ENCODE measurements at places on chromosomes 11 and 22.

GRCh38 chr22:23685205-23685784 is 5.5 kb upstream of the RGL4 start:
- DNase-seq: no peak

DNA sequence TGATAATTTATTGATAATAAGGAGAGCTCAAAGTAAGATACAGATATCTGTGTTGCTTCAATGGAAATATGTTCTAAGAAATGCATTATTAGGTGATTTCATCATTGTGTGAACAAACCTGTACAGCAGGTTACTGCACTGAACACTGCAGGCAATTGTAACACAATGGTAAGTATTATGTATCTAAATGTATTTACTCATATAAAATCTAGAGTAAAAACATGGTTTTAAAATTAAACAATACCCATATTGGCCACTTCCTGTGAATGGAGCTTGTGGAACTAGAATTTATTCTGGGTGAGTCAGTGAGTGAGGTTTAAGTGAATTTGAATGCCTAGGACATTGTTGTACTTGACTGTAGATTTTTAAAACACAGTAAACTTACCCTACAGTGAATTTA is 722.9 kb upstream of the RAG2 start:
- DNase-seq: no peak

DNA sequence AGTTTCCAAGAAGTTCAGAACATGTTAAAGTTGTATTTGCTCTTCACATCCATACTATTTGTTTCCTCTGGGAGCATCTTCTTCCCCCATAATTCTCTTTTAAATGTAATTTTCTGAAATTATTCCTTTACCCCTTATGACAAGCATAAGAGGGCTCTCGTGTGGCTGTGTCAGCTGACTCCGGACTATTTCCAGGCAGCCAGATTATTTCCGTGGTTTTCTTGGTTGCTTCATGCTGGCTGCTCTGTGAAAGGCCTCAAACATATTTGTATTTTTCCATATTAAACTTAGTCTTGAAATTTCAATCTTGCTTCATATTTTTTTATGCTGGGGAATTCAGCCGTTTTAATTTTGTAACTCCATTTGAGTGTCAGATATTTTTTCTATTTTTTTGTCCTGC is 2.8 kb upstream of the MMP1 start:
- no peak for DNase-seq

- no peak for DNase-seq
These were observed 15.5 kb downstream of the C1QTNF6 start for GRCh38 chr22:37172266-37173245.

- no peak for DNase-seq
These were observed 15.5 kb upstream of the ST3GAL4 start for GRCh38 chr11:126339863-126340434.

GRCh38 chr22:37260901-37261336 is 16.9 kb upstream of the RAC2 start:
- DNase-seq: no peak

DNA sequence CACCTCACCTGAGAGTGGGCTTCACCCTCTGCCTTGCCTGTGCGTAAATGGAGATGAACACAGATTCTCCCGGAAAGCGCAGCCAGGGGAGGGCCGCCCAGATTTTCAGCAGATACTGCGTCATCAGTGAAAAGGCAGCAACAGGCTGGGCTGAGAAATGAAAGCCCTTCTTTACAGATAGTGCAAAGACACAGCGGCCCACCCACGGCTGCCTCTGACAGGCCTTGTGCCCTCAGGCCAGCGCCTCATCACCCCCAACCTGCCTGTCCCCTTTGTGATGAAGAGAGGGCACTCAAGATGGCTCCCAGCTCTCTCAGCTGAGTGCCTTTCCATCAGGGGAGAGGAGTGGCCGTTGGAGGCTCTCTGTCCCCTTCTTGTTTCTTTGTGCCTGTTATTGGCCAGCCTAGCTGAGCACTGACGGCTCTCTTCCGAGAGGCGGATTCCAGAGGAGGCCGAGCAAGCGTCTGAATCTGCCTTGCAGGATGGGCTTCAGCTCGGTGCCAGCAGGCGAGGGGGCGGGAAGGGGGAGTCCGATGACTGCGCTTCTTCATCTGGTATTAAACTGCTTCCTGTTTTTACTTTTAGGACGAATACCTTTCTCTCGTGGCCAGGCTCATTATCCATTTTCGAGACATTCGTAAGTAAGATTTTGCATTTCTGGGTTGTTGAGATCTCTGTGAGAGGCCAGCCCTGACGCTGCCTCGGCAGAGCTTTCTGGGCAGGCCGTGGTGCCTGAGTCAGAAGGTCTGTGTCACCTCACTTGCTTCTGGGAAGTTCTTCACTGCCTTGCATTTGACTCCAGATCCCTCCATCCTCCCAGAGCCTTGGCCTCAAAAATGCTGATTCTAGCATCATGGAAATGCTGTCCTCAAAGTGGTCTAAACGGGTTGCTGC is 43.7 kb downstream of the MED15 start:
- peak; percentile 58 for DNase-seq

DNA sequence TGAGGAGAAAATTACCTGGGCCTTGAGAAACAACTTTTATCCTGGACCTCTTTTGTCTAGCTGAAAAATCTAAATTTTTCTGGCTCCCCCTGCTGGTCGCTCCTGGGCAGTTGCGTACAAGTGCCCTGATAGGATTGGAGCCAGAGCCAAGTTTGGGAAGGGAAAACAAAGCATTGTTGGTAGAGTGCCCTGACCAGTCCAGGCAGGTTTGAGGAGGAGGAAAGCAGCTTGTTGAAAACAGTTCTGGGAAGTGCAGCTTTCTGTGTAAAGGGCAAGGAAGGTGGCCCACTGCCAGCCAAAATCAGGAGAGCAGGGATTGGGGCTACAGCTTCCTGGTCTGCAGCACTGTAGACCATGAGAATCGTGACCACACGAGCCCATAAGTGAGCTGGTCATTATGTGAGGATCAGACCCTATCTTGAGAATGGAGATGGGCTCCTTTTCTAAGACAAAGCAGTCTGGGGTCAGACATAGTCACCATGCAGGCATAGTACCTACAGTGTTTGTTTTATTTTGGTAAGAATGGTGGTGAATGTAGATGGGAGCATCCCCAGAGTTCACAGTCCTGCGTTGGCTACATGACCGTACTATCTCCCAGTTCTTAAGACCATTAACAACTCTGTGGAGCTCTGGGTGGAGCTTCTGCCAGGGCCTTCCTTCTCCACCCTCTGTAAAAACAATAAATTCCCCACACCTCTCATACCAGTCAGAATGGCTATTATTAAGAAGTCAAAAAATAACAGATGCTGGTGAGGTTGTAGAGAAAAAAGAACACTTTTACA is 21.3 kb upstream of the PIK3IP1 start:
- DNase-seq: peak; percentile 72

GRCh38 chr11:66745356-66746235 is 16.6 kb upstream of the SPTBN2 start:
- no peak for DNase-seq

DNA sequence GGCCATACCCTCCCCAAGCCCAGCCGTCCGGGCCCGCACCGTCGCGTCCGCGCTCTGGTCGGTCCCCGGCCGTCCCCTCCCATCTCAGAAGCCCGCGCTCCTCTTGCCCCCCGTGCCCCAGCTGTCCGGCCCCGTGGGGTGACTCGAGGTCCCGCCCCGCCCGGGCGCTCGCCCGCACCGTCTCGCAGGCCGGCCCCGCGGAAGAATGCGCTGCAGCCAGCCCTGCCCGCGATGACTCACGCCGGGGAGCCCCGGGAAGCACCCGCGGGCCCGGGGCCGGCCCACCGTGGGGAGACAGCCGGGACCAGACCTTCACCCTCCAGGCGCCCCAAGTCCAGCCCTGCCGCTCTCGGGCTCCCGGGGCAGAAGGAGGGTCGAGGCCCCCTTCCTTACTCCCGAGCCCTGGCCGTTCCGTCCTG is 320 bp upstream of the PHLDA2 start:
- DNase-seq: no peak

DNA sequence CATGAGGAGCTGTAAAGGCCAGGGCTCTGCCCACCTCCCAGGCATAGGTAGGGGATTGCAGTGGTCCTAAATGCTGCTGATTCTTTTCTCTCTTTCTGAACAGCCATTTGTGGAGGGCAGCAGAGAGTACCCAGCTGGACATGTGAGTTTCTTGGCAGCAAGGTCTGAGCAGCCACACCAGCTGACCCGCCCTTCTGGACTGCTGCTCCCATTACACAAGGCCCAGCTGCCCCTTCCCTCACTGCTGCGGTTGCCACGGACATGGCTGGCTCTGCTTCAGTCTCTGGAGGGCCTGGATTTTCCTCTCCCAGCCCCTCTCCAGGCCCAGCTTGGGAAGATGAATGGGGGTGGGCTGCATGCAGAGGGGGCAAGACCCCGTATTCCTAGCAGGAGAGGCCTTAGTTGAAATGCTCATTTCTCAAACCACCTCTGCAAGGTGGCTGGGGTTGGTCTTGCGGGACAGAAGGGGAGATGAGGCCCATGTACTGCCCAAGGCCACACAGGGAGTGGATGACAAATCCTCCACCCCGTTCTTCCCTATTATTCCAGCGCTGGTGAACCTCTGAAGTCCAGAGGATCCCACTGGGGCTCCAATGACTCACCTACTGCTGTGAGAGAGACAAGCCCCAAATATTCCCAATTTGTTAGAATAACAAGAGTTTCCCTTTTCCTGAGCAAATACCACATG is 4.6 kb downstream of the LGALS12 start:
- peak; percentile 97 for DNase-seq

GRCh38 chr11:70109006-70109405 is 30.9 kb downstream of the ANO1 start:
- no peak for DNase-seq

DNA sequence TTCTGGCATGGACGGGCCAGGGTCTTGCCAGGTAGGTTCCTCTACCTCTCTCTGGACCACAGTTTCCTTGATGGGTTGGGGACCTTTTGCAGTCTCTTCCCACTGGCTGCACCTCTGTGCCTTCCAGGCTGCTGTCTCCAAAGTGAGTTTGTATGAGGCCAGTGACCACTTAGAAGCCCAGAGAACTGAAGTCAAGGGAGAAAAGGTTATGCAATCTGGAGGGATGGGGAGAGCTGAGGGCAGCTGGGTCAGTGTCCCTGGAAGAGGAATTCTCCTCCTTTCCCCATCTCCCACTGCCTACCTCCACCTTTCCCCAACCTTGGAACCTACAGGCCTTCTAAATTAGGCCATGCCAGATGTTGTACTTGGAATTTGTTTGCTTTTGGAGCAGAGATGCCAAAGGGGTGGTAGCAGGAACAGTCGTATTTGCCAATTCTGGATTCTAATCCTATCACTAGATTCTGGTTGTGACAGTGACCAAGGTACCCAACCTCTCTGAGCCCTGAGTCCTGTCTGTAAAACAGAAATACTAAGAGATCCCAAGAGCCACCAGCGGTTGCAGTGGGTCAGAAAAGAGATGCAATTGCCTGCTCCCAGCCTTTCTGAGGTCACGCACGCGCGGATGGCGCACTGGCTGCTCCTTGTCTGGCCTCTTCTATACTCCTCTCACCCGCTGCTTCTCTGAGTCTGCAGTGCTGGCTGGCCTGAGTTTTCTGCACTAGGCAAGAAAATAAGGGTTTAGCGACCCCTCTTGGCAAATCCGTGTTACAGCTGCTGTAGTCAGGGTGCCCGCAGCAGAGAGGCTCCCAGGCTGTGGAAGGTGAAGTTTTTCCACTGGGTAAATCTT is 10.7 kb upstream of the ACCSL start:
- DNase-seq: peak; percentile 91

GRCh38 chr22:37019309-37020191 is at the start of the genes MPST and TST:
TSS of gene MPST (plus strand) at chr22:37019742. CDS start at chr22:37019837, 95 bp downstream.
TSS of gene TST (minus strand) at chr22:37019447. CDS start at chr22:37018732, 715 bp downstream.
- DNase-seq: peak; percentile 86

DNA sequence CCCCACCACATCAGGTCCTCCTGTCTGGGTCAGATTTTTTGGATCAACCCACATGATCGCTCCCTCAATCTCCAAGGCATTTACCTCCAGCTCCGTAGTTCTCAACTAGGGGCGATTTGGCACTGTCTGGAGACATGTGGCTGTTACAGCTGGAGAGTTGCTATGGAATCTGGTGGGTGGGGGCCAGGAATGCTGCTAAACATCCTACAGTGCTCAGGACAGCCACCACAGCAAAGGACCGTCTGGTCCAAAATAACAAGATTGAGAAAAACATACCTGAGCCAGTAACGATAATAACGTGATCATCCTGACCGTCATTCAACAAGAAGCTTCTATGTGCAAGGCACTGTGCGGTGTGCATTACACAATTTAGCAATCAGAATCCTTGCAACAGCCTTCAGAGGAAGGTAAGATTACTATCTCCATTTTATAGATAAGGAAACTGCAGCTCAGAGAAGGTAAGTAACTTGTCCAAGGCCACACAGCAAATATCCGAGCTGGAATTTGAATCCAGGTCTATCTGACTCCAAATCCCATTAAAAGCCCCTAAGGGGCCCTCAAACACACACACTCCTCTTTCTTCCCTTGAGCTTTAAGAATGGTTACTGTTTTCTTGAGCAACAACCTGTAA is 14.3 kb upstream of the CRY2 start:
- no peak for DNase-seq

- DNase-seq: no peak
These were observed 27.7 kb upstream of the PPP2R1B start for GRCh38 chr11:111793863-111794262.

- no peak for DNase-seq
These were observed 34.5 kb upstream of the RTL6 start for GRCh38 chr22:44532552-44532951.

DNA sequence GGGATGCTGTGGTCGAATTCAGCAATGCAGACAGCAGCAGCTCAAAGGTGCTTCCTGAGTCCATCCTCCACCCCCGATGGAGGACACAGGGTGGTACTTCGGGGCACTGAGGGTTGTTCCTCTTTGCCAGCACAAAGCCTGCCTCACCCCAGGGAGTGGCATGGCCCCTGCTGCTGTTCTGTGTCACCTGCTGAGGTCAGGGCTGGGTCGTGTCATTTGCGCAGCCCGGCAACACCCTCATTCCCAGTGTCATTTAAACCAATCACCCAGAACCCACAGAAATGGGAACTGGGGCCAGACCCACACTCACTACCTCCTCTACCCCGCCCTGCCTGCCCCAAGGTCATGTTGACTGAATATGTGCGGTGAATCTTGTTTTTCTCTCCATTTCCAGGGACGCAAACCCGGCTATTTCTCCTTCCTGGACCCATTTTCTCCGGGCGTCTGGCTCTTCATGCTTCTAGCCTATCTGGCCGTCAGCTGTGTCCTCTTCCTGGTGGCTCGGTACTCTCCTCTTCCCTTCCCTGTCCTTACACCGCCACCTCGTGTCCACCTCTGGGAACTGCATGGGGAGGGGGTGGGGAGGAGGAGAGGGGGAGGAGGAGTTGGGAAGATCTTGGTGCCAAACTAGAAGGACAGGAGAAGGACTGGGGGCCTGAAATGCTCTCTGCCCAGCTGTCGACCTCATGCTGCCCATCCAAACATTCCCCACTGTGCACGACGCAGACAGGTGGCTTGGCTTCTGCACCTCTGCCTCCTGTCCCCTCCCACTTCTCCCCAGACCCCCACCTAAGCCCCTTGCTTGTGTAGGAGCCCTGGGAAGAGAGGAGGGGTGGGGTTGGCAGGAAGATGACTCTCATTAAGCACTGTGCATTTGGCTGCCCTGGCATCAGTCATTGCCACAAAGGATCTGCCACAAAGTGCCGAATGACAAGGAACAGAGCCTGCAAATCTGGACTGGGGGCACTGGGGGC is 71.2 kb upstream of the TBCEL start:
- peak; percentile 84 for DNase-seq

Data from globus pallidus (tissue), 1 donor.